PC-9 (cell line): ENCODE measurements at places on chromosomes 5 and 9.
A peak's percentile ranks its signal among the peaks of the same experiment; 100 is the strongest.

GRCh38 chr9:7879551-7880245 lies 80.1 kb upstream of the DMAC1 start:
- no peak for DNase-seq

DNA sequence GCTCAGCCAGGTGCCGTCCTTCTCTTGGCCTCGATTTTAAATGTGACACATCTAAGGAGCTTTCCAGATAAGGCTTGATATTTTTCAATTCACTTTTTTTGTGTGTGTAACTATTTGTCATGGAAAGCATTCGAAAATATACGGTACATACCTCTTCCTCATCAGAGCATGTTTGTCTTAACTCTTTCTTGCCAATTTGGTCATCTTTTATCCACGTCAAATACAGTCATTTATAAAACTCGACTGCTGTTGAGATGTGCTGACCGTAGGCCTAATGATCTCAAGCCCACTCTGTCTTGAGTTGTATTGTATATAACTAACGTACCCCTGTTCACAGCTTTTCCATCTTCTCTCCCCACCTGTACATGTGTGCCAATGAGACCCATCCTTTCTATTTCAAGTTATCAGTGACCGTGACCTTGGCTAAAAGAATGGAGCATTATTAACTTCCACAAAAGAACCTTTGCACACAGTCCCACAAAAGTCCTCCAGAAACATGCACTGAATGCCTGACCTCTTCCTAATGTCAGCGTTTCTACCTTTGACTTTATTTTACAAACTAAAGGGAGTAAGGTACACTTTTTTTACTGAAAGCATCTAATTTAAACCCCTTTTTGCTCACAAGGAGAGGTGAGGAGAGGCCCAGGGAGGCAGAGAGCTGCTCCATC lies 61.6 kb downstream of the IPPK start:
- no peak for DNase-seq

DNA sequence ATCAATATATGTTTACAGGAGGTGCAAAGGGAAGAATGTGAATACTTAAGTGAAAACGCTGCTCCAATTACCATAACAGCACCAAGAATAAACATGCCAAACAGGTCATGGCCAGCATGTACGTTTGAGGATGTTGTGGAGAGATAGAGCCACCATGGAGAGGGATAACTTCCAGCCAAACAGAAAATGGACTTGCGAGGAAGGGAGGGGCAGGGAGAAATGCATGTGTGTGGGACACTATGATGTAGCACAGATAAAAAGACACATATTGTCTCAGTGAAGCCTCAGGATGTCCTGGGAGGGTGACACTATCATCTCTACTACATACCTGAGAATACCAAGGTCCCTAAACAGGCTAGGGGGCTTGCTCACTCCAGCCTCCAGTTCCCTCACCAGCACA lies 488.9 kb downstream of the SPOCK1 start:
- DNase-seq, result no peak

DNA sequence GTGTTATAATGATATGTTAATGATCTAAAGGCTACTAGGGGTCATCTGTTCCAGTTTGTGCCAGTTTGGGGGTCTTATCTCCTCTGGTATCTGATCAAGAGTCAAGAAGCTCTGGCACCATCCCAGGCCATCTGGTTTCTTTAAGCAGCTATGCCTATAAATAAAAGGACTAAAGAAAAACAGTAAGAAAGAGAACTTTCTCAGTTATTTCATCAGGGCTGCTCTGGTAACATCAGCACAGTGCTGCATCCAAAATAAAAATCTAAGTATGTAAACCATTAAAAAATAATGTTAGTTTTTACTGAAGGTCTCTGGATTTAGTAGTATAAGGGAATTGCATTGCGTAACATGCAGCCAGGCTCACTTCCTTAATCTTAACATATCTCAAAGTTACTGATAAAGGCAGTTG lies 185.0 kb downstream of the NR2F1-AS1 start:
- no peak for DNase-seq

DNA sequence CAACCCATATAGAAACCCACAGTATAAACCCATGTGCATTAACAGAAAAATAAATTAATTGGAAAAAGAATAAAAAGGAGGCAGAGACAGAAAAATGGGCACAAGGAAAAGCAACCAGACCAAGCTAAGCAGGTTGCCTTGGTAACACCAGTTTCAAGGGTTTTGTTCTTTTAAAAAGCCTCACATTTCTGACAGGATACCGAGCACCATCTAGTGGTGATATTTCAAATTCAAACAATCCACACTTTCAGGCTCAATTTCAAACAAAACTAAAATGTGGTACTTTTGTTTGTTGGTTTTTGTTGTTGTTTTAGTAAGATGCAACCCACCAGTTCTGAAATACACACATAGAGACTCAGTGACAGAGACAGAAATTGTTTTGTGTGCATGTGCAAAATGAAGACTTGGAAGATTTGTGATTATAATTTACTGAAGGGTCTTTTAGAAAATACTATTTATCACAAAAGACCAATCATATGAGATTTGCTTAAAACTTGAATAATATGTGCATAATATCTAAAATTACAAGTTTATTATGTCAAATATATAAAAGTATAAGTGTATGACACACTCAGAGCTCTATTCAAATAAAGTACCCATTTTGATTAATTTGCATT lies 318.2 kb downstream of the SLCO4C1 start:
- no peak for DNase-seq

DNA sequence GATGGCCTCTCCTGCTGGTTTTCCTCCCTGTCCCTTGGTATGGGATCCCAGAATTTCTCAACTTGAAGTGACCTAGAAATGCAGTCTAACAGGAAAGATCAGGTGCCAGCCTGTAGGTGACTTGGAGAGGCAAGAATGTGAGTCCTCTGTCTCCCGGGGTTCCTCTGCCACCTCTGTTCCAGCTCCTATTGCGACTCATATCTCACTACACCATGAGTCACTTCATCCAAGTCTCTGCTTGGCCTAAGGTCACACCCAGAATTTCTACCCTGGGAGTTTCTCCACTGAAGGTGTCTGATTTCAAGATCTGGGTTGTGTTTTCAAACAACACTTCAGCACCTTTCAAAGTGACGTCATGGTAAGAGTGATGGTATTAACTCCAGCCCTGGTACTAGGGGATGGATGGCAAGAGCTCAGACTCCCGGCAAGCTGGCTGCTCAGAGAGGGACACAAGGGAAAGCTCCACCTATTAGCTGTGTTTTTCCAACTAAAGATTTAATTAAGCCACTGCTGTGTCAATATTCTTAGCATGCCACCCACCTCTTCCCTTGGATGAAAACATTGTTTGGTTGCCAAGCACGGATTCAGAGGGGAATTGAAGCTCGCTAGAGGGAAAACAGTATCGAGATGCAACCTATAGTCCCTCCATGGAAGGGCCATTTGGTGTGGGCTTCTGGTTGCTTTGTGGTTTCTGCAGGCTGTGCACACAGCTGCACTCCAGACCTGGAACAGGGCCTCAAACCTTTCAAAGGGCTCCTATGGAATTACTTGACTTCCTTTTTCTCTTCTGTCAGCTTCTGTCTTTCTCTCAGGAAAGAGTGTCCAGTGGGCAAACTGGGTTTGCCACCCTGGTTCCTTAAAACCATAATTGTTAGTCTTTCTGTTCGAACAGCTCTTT lies 205.7 kb downstream of the GAS1 start:
- peak; percentile 100 for DNase-seq

- DNase-seq, result no peak
Measured at GRCh38 chr5:167785106-167785505, 506.3 kb upstream of the WWC1 start.

- no peak for DNase-seq
Measured at GRCh38 chr5:156474251-156474650, 147.3 kb downstream of the SGCD start.
